ENCODE measurements at places on chromosomes 1 and 21.

DNA sequence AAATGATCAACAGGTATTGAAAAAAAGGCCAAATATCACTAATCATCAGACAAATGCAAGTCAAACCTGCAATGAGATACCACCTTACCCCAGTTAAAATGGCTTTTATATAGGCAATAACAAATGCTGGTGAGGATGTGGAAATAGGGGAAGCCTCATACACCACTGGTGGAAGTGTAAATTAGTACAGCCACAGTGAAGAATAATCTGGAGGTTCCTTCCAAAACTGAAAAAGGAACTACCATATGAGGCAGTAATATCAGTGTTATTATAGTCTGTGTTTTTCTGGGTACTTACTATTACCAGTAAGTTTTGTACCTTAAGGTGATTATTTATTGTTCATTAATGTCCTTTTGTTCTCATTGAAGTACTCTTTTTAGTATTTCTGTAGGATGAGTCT, 201.3 kb downstream of the MRPL39 start:
- no peak for DNase-seq

GRCh38 chr1:54384918-54385726, 21.1 kb downstream of the SSBP3 start:
- DNase-seq = no peak

GRCh38 chr1:192747943-192748342, 60.9 kb upstream of the RGS2 start:
- DNase-seq = no peak

- DNase-seq = no peak
Observed at GRCh38 chr1:114203595-114204128, 50.0 kb upstream of the SYT6 start.

DNA sequence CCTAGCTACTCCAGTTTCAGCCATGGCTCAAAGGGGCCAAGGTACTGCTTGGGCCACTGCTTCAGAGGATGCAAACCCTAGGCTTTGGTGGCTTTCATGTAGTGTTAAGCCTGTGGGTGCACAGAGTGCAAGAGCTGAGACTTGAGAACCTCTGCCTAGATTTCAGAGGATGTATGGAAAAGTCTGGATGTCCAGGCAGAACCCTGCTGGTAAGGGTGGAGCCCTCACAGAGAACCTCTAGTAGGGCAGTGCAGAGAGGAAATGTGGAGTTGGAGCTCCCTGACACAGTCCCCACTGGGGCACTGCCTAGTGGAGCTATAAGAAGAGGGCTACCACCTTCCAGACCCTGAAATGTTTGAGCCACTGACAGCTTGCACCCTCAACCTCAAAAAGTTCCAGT, 16.2 kb downstream of the RIIAD1 start:
- DNase-seq = no peak

- DNase-seq = no peak
Observed at GRCh38 chr1:175678471-175678870, 64.9 kb downstream of the TNR start.

DNA sequence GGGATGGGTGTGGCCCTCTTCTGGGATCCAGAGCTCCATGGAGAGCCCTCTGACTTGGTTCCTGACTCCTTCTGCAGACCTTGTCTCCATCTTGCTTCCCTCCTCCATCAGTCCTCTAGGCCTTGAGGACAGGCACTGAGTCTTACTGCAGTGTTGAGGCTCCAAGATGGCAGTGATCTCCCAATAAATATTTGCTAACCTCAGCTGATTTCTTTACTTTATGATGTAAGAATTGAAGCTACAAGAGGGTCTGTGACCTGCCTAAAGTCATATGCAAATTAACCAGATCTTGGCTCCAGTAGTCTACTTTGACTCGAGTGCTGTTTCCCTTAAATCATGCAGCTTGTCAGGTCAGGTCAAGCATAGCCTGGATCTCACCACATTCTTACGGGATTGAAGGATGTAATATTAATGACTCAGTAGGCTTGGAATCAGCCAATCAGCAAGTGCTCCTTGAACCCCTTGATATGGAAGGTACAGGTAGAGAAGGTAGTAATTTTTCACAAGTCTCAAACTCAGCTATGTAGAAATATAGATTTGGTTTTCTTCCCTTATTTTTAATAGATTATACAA, 93.0 kb downstream of the CLIC6 start:
- DNase-seq = no peak

DNA sequence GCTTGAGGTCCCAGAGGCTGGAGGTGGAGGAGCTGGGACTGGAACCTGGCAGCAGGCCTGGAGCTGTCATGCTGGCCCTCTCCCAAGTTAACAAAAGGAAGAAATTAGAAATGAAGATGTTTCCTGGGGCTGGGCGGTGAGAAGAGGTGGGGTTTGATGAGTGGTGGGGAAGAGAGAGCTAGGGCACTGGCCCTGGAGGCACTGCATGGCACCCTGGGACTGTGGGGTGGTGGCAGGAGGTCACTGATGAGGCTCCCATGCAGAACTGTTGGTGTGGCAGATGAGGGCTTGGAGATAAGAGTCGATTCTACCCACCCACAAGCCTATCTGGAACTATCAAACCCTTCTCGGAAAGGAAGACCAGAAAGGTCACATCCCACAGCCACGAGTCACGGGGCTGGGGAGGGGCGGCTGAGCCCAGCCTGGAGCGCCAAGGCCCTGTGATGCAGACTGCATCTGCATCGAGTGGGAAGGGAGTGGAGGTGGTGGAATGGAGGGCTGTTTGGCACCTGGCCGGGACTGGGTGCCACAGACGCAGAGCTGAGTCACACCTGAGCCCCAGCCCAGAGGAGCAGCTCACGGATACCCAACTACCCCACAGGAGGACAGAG, 29.4 kb downstream of the MRPL37 start:
- DNase-seq = no peak

DNA sequence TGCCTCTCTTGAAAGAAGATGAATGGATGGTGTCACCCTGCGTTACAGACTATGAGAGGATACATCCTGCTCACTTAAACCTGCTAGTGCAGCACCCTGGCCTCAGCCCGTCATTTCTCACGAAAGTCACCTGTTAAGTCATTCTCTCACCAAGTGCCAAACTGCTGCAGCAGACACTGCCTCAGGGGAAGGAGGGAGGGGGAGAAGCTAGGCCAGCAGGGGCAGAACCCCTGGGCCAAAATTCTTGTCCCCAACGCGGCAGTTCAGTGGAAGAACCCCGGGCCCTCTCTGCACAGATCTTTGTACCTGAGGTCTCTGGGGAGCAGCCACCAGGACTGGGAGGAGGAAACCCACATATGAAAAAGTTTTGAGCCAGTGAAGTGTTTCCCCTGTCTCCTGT, 37.6 kb downstream of the SYT6 start:
- no peak for DNase-seq

DNA sequence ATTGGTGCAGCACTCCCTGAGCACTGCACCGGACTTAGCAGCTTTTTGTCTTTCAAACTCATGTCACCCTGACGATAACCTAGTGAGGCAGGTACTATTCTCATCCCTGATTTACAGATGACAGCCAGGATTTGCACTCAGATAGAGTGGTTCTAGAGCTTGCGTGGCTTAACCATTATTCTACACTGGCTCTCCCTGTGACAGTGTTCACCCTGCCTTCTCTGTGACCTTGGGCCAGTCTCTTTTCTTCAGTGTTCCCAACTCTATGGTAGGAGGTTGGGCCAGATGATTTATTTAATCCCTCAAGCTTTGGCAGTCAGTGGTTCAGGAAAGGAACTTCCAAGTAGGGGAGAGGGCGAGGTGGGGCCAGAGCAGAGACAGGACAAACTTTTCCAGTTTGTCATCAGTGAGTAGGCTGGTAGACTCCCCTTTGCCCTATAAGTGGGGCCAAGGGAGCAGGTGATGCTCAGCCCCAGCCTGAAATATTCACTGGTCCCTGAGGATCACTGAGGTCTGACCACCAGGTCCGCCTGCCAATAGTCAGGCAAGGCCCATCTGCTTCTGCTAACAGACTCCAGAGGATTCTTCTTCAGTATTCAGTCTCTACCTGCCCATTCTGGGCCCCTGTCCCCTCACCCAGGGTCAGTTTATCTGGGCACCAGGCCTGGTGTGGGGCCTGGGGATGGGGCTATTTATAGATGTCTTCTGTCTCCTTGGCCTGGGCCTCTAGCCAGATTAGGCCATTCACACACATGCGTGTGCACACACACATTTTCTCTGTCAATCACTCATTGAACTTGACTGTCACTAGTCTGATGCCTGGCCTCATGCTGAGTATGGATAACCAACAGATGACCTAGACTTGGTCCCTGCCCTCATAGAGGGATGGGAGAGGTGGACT, 8.8 kb upstream of the FABP3 start:
- no peak for DNase-seq

GRCh38 chr21:42617486-42617885, 35.9 kb upstream of the PDE9A start:
- no peak for DNase-seq

GRCh38 chr1:110426854-110427253, 19.4 kb upstream of the LAMTOR5 start:
- DNase-seq = no peak

DNA sequence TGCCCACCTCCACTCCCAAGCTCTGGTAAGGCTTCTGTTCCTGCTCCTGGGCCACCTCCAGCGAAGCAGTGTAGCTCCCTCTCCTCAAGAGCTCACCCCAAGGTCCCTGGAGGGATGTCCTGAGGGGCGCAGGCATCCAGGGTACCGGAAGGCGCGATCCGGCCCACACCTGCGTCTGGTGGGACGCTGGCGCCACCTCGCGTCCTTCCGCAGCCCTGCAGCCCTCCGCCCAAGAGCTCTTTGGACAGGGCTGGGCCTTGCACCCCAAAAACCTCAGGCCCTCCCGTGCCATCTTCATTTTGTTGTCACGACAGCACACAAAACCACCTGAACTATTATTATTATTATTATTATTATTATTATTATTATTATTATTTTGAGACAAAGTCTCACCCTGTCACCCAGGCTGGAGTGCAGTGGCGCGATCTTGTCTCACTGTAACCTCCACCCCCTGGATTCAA, 49.2 kb upstream of the PAX7 start:
- DNase-seq = peak; percentile 27

GRCh38 chr1:231591466-231591865, 35.1 kb upstream of the DISC1 start:
- no peak for DNase-seq

DNA sequence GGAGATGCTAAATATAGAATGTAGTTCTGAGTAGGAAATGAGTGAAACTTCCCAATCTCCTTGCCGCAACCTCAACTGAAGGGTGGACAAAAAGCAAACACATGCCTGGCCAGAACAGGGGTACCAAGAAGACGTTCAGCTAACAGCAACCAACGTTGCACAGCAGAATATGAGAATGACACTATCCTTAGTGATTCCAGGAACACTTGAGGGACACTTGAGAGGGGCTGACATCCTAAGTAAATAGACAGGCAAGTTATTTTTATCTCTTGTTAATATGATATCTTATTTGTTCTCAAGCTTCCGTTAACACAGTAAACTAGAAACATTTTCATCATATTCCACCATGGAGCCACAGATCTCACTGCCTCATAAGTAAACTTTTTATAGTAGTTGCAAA, 908 bp downstream of the KRTAP19-1 start:
- no peak for DNase-seq

DNA sequence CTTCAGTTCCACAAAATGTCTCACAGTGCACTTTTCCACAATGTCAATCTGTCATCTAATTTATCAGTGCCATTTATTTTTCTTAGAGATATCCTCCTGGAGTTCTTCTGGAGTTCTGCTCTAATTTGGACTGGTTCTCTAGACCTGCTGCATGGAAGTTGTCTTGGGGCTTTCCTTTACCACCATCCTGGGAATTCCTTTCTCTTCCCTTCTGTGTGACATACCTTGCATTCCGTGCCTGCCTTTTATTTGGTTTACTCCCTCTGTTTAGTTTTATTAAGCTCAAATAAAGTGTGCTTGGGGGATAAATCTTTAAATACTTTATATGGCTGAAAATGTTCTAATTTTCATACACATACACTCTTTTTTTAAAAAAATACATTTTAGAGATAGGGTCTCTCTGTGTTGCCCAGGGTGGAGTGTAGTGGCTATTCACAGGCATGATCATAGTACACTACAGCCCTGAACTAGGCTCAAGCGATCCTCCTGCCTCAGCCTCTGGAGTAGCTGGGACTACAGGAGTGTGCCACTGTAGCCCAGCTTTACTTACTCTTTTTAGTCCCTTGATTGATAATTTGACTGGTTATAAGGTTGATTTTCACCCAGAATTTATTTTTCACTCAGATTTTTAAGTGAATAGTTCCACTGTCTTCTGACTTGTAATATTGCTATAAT, 14.4 kb downstream of the MTF2 start:
- no peak for DNase-seq

GRCh38 chr1:160405331-160405877, 5.0 kb downstream of the VANGL2 start:
- no peak for DNase-seq

DNA sequence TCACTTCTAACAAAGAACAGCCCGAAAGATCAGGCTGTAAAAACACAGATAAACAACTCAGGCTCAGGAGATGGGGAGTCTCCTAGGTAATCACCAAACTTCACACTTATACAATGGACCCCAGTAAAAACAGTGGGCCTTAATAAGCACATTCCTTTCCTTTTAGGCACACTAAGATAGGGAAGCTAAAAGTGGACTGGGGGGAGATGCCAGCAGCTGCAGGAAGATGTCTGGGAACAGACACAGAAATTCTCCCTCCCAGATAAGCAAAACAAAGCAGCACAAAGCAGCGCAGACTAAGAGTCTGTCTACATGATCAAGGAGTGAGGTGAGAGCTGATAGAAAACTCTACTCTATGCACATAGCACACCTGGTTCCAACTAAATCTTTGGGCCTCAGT, 29.0 kb upstream of the CTBS start:
- DNase-seq = no peak

DNA sequence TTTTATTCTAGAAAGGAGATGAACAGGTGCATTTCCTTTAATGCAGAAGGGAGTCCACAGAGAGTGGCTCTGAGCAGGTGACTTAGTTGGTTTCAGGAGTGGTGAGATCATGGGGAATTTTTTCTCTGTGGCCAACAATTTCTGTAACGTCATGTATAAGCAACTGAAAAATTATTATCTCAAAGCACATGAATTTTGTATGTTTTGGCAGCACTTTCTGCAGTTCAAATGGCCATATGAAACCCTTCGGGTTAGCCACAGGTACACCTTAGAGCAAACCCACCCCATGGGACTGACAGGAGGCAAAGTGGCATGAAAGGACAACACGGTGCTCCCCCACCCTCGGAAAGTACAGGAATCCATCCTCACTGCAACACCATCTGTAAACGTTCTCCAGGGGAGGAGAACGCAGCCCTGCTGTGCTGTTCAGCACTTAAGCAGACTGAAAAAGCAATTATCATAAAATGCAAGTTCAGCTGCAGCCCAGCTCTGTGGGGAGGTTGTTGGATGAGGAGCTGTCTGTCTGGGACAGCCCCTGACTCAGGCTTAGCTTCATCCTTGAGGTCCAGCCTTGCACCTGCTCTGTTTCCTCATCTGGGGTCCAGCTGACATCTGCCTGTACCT, 55.8 kb upstream of the CLDN14 start:
- DNase-seq = no peak

Measured in NCI-H1105 (cell line).